Epithelial cell of esophagus (primary cell): ENCODE measurements at places on chromosomes 3 and 15.

DNA sequence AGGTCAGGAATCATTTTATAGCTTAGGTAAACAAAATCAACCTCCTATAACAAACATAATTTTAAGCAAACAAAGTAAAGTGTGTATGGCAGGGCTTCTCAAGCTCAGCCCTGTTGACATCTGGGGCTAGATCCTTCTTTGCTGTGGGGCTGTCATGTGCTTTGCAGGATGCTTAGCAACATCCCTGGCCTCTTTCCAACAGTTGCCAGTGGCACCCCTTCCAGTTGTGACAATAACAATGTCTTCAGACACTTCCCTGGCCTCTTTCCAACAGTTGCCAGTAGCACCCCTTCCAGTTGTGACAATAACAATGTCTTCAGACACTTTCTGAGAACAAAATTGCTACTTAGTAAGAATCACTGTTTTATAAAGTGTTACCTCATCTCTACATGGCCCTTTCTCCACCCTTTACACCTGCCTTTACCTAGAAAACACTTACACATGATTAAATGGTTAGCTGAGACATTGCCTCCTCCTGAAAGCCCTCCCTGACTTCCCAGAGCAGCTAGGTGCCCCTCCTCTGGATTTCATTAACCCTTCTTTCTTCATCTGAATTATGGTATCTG lies 194.0 kb upstream of the LMCD1 start:
- no peak for DNase-seq

- peak; percentile 21 for DNase-seq
Measured at GRCh38 chr15:84598250-84598649, 2.6 kb upstream of the ZSCAN2 start.

GRCh38 chr3:60133269-60134162 lies 1083.7 kb upstream of the CFAP20DC start:
- peak; percentile 1 for DNase-seq

DNA sequence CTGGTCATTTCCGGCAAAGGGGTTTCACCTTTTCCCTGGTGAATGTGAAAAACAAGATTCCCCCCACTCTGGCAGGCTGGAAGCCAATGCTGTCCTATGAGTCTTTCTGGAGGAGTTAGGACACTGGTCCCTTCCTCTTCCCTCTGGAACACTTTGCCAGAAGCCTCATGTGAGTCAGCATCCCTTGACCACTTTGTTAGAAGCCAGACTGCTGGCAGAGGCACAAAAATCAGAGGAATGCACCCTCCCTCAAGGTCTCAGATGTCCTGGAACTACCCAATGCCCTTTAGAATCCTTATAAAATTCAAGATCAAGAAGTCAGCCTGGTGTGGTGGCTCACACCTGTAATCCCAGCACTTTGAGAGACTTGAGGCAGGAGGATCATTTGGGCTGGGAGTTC lies 26.6 kb downstream of the ITGB5 start:
- DNase-seq: peak; percentile 72

GRCh38 chr3:3735919-3736318 lies 63.3 kb upstream of the LRRN1 start:
- no peak for DNase-seq

- no peak for DNase-seq
Measured at GRCh38 chr15:91605576-91605975, 247.9 kb upstream of the SLCO3A1 start.

DNA sequence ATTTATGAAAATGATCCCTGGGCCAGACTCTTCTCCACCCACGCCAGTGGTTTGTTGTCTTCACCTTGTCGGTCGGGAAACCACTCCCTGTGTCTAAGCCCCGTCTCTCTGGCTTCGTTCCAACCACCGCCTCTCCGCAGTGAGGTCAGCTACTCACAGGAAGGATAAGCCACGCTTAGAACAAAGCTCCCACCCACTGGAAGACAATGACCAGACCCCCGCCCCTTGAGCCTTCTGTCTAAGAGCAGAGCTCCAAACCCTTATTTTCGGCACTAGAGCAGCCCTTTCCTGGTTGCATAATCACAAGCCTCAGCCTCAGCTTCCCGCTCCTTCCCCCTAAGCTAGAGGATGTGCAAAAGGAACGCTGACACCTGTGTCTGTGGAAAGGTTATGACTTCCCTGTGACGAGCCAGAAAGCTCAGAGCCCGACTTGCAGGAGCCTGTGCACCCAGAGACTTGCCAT lies 114.9 kb upstream of the MEF2A start:
- DNase-seq: peak; percentile 90

DNA sequence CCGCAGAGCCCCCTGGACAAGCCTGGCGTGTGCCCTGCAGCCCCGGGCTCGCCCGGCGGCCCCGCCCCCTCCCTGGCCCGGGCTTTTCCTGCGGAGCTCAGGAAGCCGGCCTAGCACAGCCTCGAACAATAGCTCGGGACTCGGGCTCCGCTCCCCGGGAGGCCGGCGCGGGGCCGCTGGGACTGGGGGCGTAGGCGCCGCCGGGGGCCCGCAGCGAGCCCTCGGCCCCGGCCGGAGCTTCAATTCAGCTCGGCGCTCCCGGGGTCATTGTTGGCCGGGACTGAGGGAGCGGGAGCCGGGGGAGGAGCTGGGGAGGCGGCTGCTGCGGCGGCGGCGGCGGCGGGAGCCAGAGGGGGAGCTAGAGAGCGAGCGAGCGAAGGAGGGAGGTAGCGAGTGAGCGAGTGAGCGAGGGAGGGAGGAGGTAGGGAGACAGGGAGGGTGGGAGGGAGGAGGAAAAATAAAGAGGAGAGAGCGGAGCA lies 41.0 kb upstream of the ROPN1 start:
- peak; percentile 79 for DNase-seq
